CD4-positive, alpha-beta T cell (primary cell): ENCODE measurements at places on chromosomes 11 and 22.

DNA sequence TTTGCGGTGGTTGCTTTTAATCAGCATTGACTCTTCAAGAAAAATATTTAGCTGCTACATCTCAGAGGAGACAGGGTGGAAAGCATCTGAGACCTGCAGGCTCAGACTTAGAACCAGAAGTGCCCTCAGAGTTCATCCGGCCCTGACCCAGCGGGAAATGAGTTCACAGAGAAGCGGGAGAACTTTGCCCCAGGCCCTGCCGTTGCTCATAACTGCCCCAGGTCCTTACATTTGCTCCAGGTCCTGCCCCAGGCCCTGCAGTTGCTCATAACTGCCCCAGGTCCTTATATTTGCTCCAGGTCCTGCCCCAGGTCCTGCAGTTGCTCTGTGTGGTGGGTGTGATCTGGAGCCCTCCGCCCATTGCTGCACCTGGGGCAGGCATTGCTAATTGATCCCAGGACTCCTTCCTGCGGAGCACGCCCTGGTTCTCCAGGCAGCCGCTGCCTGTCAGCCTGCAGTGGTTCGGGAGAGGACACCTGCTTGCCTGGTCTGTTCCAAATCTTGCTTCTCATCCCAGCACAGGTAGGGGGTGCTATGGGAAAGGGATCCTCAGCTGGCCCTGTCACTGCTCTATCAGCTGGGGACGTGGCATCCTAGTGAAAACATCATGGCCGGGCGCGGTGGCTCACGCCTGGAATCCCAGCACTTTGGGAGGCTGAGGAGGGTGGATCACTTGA is 58.1 kb upstream of the PPP6R3 start:
- DNase-seq: no peak

DNA sequence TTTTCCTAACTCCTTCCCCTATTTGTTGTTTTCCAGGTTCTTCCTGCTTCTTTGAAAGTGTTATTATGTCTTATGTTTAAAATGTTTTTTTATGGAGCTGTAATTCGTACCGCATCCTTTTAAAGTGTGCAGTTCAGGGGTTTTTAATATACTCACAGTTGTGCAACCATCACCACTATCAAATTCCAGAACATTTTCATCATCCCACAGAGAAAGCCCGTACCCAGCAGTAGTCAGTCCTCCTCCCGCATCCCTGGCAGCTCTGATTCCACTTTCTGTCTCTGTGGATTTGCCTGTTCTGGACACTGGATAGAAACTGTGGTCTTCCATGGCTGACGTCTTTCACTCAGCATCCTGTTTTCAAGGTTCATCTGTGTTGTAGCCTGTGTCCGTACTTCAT is 73.7 kb downstream of the JAM3 start:
- DNase-seq: no peak

GRCh38 chr22:26981111-26981510 is 323.7 kb downstream of the MIAT start:
- no peak for DNase-seq

- peak; percentile 14 for DNase-seq
Observed at GRCh38 chr11:108160970-108161566, 39.7 kb downstream of the ACAT1 start.

DNA sequence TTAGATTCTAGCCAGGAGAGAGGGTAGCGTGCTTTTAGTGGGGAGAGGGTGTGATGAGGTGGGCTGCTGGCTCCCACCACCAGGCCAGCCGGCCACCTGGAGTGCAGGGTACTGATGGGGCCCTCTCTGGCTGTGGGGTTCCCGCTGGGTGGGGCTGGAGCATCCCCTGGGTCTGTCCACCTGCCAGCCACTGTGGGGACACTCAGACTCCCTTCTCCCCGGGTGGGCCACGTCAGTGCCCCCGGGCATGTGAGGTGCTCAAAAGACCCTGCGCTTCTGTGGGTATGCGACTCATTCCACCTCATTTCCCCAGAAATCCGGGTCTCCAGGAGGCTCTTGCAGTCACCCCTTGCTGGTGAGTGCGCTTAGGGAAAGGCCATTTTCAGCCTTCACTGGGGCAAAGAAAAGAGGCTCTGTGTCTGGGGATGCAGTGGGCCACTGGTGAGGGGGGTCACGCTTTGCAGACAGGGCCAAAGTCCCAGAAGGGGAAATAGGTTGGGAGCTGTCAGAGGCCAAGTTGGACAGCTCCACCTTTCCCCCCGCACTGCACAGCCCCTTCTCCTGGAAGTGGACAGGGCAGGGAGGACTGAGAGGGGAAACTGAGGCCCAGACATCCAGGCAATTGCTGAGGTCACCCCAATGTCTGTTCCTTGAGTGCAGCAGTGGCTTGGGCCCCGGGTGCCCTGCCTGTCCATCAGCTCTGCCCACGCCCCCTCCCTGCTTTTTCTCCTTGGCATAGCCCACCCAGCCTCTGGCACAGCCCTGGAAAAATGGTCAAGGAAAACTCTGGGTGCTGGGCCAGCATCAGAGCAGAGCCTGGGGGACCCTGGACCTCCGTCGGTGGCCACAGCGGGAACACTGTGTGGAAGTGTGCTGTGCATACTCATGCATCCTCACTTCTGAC is 53.3 kb downstream of the TPCN2 start:
- DNase-seq: no peak

- DNase-seq: no peak
Observed at GRCh38 chr11:132631989-132632388, 900.3 kb downstream of the OPCML start.

DNA sequence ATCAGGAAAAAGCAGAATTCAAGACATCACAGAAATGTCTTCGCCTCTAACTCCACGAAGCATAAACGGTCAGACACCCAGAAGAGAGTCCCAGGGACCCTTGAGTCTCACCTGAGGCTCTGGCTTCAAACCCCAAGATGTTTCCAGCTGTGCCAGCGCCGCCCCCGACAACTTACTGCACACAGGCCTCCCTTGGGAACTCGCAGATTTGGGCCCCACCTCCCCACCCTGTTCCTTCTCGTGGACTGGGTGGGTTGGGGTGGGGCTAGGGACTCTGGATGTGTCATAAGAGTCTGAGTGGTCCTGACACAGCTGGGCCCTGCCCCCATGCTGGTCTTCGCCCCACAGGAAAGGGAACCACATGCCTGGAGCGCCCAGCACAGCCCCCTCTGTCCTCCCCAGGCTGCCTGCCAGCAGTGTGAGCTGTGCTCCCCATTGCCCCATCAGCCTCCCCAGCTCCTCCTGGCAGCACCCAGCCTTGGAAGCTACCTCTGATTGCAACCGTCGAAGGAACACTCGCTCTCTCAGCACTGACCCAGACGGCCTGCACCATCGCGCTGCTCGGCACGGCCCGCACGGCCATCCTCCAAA is 147.5 kb downstream of the CRYBB2 start:
- no peak for DNase-seq

GRCh38 chr11:65903068-65903481 is 2.9 kb upstream of the FOSL1 start:
- DNase-seq: no peak

GRCh38 chr22:43320943-43321900 is 21.9 kb downstream of the SCUBE1 start:
- DNase-seq: no peak

- no peak for DNase-seq
Observed at GRCh38 chr22:49351761-49352227, 475.9 kb downstream of the BRD1 start.

GRCh38 chr11:709109-709997 is 3.3 kb downstream of the EPS8L2 start:
- no peak for DNase-seq

GRCh38 chr11:117914991-117915618 is 14.1 kb downstream of the TMPRSS13 start:
- no peak for DNase-seq

- DNase-seq: no peak
Observed at GRCh38 chr11:122393209-122393860, 262.2 kb upstream of the UBASH3B start.

GRCh38 chr11:107704451-107704850 is 7.4 kb downstream of the SLN start:
- no peak for DNase-seq

- no peak for DNase-seq
Observed at GRCh38 chr11:15494740-15495139, 380.0 kb downstream of the INSC start.

- DNase-seq: no peak
Observed at GRCh38 chr11:129974237-129974636, 28.4 kb downstream of the PRDM10 start.

GRCh38 chr11:43135966-43136534 is 175.7 kb upstream of the API5 start:
- no peak for DNase-seq

GRCh38 chr11:18731441-18731840 is 5.5 kb upstream of the IGSF22 start:
- no peak for DNase-seq

DNA sequence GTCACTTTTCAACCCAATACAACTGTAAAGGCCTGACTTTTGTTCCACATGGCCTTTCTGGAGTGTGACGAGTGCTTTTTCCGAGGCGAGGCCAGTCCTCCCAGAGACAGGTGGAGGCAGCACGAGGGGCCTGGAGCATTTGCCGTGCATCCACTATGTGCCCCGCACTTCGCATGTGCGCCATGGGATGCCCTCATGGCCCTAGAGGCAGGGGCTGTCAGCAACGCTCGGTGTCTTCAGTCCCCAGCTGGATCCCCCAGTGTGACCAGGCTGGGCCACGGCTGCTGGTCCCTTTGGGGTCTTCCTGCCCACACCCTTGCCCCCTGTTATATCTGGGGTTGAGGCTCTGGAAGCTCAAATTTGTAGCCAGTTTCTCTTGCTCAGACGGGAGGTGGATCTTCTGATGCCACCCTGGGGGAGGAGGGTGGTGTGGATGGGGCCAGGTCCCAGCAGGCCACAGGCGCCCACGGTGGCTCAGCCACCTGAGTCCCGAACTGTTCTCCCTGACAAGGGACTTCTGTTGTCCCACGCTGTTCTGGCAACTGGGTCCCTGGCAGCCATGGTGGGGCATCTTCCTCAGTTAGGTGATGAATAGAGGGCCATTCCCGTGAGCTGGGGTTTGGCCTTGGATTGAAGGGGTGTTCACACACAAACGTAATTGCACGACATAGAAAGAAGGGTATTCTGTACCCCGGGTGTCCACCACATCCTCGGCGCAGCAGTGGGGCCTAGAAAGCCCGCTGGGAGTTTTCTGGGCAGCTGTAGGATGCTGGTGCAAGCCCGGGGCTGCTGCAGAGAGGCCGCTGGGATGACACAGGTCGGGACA is 100.9 kb downstream of the CTTN start:
- DNase-seq: no peak

- DNase-seq: no peak
Observed at GRCh38 chr11:42975180-42975529, 336.6 kb upstream of the API5 start.

- no peak for DNase-seq
Observed at GRCh38 chr11:108752297-108752751, 87.5 kb downstream of the DDX10 start.

- no peak for DNase-seq
Observed at GRCh38 chr11:122204206-122204605, 88.2 kb upstream of the BLID start.

GRCh38 chr11:88206751-88207150 is 31.5 kb upstream of the RAB38 start:
- DNase-seq: no peak

DNA sequence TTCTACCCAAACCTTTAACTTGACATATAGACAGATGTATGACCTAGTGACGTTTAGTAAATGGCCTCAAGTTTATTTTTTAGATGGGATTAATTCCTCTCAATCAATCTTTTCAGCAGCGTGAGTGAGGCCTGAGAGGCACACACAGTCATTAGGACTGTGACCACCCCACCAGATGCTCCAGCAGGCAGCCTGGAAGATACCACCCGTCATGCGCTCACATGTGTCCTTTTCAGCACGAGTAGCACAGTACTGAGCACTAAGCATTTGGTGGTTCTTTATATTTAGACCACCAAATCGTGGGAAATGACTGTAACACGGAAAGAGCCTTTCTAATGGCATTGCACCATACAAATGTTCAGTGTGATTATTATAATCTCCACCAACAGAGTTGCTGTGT is 354.6 kb upstream of the DDI1 start:
- DNase-seq: no peak

GRCh38 chr22:43819421-43819921 is 7.4 kb upstream of the EFCAB6 start:
- no peak for DNase-seq

DNA sequence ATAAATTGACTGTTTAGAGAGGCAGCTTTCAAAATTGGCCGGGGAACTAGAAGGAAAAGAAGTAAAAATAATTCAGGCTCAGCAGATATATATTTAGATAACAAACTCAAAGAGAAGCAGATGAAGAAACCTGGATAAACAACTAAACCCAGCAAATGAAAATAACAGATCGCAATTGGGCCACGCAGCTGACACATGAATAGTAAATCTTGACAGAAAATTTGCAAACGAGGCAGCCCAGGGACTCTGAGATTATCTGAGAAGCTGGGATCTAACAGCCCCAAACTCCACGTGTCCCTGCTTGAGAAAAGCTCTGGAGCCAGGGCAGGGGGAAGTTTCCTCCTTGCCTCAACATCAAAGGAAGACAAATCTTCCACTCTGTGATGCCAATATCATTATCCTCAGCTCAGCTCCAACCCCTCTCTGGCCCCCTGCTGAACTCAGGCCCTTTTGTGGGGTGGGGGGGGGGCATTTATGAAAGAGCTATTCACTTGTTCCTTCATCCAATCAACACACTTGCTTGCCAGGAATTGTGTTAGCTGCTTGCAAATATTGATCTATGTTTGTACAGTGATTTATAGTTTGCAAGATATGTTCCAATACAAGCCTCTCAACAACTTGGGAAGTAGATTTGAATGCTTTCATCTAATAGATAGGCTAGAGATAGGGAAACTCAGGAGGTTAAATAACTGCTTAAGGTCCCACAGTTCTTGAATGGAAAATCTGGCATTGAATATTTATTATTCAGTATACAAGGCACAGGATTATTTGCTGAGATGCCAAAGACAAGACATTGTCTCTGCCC is 72.5 kb upstream of the C11orf87 start:
- DNase-seq: no peak

- no peak for DNase-seq
Observed at GRCh38 chr11:331358-332060, 10.8 kb upstream of the IFITM3 start.

DNA sequence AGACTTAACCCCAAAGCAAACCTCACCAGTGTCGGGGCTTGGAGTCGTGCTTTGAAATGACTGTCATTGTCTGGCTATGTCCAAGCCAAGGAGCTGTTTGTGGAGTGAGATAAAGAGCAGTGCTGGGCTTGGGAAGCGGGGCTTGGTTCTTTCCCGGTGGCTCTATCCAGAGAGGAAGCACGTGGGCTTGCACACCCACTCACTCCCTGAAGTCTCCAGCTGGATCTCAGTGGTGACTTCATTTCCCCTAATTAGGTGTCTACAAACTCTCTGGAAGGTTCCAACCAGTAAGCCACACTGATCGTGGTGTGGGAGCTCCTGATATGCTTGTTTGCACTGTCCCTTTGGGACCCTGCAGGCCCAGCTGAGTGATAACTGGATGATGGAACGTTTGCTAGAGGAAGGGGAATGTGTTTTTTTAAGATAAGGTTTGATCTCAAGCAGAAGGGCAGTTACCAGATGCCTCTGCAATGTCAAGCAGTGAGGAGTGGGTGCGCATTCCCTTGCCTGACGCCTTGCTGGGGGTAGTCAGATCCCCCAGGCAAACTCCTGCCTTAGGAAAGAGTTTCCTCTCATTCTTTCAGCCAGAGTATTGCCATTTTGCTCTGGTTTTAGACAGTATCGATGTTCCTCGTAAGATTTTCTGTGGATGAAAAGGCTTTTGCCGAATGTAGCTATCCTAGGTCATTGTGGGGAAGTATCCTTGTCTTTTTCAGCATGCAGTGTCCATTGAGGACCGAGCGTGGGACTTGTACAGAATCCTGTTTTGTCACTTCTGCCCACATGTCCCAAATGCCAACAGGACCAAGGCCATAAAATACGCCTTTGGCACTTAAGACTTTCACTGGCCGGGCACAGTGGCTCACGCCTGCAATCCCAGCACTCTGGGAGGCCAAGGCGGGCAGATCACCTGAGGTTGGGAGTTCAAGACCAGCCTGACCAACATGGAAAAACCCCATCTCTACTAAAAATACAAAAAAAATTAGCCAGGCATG is 90.9 kb downstream of the MICAL2 start:
- no peak for DNase-seq
